Activated naive CD8-positive, alpha-beta T cell treated with anti-CD3 and anti-CD28 coated beads, Interleukin-2, amount 10 ng/mL, durations not matched to agents 7 days and 5 days (primary cell): ENCODE measurements at places on chromosomes 1 and 21. TPM values are rescaled to one million over a fixed set of nuclear protein-coding genes. Genes with fewer than 3 reads are reported as not detected.
A peak's percentile ranks its signal among the peaks of the same experiment; 100 is the strongest.

- DNase-seq = no peak
Observed at GRCh38 chr21:17461014-17461413, 51.8 kb upstream of the CXADR start.

- DNase-seq = no peak
Observed at GRCh38 chr21:28823429-28823828, 169.2 kb downstream of the LTN1 start.

DNA sequence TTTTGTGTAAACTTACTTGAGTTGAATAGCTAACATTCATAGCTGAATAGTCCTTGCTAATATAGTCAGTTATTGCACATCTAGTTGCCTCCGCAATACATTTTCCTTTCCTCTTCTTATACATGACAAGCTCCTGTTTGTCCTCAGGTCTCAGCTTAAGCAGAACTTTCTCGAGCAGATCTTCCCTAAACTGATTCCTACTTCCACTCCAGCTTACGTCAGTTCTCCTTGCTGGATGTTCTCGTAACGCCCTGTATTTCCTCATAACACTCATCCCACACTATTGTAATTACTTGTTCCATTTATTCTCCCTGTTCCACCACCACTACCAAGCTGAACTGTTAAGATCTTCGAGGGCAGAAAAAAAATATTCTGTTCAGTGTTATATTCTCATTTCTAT is 15.1 kb upstream of the OMA1 start:
- no peak for DNase-seq

GRCh38 chr1:183236158-183236725 is 50.2 kb downstream of the LAMC2 start:
- no peak for DNase-seq

DNA sequence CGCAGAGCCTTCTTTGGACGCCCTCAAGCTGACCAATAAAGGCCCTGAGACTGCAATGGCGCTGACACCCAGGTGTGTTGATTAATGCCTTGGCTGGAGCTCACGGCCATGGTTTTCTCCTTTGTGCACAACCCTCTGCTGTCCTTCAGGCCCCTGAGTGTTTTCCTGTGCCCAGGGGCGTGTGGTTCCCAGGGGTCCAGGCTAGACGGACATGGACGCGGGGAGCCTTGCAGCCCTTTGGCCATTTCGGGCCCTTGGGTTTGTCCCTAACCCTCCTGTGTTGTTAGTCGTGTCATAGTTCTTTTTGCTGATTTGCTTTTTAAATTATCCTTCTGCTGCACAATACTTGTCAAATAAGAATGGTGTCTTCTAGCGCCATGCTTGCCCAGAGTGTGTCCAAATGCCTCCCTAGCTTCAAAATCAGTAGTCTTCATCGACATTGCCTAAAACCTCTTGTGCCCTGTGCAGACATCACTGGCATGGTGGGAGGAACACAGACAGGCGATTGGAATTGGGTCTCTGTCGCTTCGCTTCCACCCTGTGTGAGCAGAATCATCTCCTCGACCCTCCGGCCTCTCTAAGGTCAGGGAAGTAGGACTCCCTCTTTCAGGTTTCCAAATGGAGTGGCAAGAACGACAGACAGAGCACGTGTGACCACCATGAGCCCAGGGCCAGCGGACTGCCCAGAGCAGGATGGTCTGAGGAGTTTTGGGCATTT is 1.9 kb downstream of the KRTAP10-4 start:
- DNase-seq = no peak

DNA sequence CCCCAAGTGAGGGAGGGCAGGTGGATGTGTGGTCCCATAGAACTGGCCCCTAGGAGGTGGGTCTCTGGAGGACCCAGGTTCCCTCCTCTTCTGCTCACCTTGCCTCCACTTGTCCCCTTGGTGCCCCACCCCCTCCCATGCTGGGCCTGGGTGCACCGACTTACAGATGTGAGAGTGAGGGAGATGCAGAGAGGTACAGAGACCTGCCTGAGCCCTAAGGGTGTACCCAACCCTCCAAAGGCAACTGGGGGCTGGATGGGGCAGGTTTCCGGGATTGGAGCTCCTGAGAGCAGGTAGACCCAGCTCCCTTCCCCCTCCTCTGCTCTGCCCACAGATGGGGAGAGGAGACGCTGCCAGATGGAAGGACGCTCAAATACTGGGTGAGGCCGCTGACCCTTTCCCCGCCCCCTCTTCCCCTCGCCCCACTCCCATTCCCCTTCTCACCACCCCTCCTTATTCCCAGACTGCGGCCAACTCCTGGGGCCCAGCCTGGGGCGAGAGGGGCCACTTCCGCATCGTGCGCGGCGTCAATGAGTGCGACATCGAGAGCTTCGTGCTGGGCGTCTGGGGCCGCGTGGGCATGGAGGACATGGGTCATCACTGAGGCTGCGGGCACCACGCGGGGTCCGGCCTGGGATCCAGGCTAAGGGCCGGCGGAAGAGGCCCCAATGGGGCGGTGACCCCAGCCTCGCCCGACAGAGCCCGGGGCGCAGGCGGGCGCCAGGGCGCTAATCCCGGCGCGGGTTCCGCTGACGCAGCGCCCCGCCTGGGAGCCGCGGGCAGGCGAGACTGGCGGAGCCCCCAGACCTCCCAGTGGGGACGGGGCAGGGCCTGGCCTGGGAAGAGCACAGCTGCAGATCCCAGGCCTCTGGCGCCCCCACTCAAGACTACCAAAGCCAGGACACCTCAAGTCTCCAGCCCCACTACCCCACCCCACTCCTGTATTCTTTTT is 10.3 kb downstream of the TINAGL1 start:
- DNase-seq = no peak

DNA sequence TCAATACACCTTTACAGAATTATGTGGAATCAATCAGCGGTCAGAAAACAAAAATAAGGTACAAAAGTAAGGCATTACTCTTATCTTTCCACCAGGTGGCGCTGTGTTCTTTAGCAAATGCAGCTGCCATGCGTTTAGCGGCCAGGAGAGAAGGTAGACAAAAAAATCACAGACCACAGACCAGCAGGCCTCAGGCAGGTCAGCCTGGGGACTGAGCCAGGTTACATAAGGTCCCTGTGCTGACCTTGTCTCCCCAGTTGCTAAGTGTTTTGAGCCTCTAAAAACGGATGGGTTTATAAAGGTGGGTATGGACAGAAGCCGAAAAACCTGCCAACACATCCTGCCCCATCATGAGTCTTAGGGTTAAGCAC is 2.8 kb downstream of the RGS16 start:
- DNase-seq = peak; percentile 58

Gene LDLRAD1
- total RNA-seq = not detected

Gene SCAF4
- total RNA-seq = 57.9 TPM
